NCI-H1436 treated with DMSO at 0.1 percent for 48 hours (cell line): ENCODE measurements at places on chromosomes 13 and 19.

DNA sequence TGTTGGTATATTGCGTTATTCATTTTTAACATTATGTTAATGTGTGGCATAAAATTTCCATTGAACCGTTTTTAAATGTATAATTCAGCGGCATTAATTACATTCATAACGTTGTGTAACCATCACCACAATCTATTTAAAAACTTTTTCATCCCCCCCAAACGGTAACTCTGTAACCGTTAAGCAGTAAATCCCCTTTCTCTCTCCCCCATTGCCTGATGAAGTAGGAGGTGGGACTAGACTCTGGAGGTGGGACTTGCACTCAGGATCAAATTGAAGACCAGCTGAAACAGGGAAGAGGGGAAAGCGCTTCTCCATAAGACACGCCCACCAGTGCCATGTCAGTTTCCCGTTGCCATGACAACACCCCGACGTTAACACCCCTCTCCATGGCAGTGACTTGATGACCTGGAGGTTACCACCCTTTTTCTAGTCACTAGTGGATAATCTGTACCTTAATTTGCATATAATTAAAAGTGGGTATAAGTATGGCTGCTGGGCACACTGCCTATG is 16.8 kb downstream of the CLEC11A start:
- DNase-seq = no peak

DNA sequence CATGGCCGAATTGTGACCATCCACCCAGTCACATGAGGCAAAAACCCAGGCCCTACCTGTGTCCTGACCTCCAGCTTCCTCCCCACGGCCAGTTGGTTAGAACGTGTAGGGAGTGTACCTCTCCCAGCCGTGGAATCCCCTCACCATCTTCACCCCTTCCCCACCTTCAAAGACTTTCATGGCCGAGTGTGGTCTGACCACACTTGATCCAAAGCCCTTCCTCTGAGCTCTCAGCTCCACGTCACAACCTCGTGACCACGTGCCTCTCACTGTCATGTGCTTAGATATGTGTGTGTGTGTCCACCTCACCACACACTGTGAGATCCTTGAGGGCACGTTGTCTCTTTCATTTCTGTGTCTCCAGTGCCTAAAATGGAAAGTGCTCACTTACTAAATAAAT is 48.6 kb upstream of the UBE2L5 start:
- no peak for DNase-seq

- no peak for DNase-seq
Observed at GRCh38 chr19:934865-935479, 9.1 kb downstream of the ARID3A start.

DNA sequence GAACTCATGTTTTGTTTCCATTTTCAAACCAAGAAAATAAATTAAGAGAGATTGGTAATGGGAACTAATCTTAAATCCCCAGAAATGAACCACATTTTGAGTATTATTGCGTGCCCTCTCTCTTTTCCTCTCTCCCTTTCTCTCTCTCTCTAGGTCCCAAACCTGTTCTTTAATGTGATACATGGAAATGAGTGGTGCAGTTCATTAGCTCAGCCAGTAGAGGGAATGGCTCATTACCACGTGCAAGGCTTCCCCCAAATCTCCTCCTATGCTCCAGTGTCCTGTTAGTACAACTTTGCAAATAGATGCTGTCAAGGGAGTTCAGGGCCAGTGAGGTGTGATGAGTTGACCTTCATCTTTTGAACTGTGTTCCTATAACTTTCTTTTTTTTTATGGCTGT is 178.4 kb downstream of the FGF9 start:
- no peak for DNase-seq
